Daoy (cell line): ENCODE measurements at places on chromosomes 3 and 15. TPM values are rescaled to one million over a fixed set of nuclear protein-coding genes. Genes with fewer than 3 reads are reported as not detected.

DNA sequence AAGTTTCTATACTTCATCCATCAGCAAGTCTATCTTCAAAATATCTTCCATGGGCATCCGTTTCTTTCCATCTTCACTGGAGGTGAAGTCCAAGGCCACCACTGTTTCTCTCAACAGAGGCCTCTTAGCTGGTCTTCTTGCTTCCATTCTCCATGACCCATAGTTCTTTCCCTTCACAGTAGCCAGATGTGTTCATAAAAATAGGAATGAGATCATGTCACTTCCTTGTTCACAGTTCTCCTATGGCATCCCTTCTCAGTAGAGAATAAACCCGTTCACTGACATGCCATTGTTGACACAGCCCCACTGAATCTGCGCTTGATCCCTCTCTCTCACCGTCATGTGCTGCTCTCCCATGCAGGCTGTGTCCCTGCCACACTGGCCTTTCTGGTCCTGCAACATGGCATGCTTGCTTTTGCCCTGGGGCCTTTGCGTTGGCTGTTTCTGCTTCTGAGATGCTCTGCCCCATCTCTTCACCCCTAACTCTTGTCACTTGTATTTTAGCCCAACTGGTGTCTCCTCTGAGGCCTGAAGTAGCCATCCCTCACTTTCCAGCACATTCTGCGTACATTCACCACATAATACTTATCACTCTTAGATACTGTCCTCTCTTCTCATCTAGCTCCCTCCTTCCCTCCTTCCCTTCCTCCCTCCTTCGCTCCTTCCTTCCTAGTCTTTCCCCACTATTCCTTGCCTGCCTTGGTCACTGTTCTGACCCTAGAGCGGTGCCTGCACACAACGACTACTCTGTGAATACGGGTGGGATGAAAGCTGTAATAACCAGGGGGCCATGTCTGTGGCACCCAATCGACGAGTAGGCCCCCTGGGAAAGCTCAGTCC is 42.0 kb downstream of the STARD5 start:
- DNase-seq, result no peak

DNA sequence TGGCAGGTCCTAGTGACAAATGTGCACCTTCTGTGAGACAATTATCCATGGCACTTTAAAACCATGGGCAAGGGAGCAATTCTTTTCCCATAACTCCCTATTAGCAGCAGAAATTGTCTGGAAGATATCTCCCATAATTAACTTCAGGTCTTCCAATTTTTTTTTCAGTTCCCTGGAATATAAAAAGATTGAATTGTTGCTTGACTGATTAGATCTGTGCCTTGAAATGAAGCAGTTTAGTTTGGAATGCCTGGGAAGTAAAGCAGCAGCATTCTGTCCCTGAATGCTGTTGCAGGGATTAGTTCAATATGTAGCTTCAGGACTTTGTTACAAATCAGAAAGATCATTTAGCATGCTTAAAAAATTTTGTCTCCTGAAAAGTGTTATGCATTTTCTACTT is 137.0 kb upstream of the GOLGA6L4 start:
- no peak for DNase-seq

DNA sequence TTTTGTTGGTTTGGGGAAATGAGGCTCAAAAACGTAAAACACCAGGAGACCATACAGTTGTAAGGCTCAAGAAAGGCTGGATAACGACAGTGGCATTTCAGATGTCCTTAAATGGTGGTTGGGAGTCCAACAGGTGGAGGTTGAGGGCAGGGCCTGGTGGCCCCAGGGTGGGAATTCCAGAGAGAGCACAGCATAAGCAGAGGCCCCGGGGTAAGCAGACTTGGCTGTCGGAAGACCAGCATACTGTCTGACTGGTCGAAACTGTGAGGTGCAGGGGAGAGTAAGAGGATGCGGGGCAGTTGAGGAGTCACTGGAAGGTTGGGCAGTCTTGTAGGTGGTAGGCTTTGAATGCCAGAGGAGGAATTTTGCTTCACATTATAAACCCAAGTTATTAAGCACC is 48.3 kb downstream of the SRP14 start:
- DNase-seq, result no peak

DNA sequence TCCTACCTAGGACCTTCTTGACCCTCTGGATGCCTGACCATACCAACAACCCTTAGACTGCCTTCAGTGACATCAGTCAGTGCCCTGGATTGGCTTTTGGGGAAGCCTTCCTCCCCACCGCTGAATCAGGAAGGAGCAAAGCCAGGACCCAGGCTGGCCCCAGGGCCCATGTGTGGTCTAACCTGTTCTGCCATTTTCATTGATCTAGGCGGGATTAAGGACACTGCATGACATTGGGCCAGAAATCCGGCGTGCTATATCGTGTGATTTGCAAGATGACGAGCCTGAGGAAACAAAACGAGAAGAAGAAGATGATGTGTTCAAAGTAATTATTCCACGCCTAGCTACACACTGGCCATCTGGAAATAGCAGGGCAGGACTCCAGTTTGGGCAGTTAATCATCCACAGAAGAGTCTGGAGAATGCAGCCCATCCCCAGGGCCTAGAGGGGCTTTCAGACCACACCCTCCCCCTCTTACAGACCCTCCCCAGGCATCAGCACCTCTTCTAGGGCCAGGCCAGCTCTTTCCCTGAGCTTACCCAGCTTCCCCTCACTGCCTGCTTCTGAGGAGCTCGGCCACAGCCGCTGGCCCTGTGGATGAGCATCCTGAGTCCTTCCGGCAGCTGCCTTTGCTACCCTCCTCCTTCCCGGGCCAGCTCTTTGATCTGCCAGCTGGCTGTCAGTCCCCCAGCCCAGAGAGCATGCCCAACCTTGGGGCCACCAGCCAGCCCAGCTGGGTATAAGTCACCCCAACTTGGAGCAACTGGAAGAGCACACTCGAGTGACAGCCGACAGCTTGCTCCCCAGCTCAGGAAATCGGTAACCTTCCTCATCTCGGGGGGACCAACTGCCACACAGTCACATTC is 45.9 kb downstream of the CHDH start:
- DNase-seq, result no peak

DNA sequence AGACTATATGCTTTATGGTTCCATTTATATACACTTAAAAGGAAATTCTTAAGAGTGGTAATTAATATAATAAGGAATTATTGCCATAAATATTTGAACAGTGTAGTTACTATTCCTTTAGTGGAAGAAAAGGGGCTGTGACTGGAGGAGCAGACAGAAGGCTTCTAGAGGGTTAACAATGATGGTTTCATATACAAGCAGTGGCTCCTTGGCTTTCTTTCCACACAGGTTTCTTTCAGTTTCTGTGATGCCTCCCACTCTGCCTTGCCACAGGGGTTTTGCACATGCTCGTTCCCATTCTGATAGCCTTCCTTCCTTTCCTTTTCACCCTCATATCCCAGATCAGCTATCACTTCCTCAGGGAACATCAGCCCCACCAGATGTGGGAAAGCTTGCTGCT is 108.8 kb upstream of the LYSMD4 start:
- no peak for DNase-seq

DNA sequence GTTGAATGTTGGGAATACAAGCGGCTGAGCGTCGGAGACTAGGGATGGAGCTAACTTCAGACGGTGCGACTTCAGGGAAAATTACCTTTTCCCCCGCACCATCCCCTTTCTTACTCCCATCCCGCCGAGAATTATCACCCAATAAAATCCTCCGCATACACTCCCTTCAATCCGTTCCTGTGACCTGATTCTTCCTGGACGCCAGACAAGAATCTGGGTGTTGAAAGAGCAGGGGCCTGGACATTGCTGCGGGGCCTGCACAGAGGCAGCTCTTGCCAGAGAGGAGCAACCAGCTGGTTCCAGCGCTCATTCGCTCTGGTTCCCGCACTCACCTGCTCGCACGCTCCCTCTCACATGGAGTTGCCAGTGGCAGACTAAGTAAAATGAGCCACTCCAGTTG is 241.9 kb downstream of the ALCAM start:
- DNase-seq, result no peak

DNA sequence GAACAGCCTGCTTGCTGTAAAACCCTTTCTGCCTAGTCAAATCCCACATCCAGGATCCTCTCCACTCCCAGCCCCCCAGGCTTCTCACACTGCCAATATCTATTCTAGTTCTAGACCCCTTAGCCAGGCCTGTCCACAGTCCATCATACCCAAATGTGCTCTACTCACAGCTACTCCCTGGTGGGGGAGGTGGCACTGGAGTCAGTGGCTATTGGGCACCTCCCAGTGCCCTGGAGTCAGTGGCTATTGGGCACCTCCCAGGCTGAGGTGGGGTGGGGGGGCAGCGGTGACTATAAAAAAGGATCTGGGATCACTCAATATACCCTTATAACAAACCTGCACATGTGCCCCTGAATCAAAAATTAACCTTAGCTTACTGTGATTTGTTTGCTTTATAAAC is 773 bp upstream of the DISP2 start:
- no peak for DNase-seq

GRCh38 chr3:187750006-187750512 is 4.8 kb upstream of the BCL6 start:
- DNase-seq, result no peak

- no peak for DNase-seq
These were observed 310.1 kb upstream of the KCNMB2 start for GRCh38 chr3:178226094-178226493.

DNA sequence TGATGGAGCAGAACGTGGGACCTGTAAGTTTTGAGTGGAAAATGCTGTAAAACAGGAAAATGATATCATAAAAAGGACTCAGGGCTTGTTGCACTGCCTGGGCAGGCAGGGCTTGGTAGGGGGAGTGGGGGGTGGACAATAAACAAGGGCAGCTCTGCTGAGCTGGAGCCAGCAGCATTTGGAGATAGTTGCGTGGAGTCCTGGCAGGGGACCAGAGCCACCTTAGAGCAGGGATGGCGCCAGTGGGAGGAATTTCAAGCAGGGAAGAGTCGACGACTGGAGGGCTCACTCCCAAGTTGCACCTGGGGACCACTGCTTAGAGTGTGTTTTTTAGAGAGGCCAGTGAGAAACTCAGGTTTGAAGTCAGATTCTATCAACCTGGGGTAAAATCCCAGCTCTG is 22.7 kb upstream of the FRMD4B start:
- DNase-seq, result no peak

GRCh38 chr3:14278265-14278798 is 99.7 kb downstream of the LSM3 start:
- no peak for DNase-seq

GRCh38 chr3:79202471-79203143 is 565.2 kb downstream of the ROBO1 start:
- no peak for DNase-seq

DNA sequence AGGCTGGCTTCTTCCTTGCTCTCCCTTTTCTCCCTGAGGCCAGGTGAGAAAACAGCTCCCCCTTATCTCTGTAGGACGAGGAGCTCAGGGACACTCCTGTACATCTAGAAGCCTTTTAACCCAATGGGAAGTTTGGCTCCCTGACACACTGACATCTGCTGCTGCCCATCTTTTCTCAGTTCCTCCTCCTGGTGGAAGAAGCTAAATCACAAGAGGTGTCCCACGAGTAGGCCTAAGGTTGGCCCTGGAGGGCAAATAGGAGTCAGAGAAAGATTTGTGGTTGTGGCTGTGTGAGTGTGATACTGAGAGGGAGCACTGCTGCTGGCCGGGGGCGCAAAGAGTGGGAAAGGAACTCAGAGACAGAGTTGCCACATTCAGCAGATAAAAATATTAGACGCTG is 49.5 kb downstream of the ARHGAP31 start:
- DNase-seq, result no peak

DNA sequence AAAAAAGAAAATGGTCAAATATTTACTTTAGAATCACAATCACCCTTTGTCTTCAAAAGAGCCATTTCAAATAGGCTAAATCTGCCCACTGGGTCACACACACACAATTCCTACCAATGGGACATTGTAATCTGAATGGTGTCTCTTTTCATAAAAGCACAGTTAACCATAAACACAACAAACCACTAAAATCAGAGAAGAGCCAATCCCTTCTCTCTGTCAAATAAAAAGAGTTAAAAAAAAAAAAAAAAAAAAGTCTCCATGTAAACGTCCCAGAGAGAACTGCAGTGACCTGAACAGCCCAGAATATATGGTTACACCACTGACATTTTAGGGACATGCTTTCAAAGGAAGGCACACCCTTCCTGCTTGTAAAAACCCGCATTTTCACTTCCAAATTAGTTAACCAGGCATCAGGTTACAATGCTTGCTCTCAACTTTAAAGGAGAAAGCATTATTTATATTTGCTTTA is 63.7 kb downstream of the PRICKLE2 start:
- no peak for DNase-seq

DNA sequence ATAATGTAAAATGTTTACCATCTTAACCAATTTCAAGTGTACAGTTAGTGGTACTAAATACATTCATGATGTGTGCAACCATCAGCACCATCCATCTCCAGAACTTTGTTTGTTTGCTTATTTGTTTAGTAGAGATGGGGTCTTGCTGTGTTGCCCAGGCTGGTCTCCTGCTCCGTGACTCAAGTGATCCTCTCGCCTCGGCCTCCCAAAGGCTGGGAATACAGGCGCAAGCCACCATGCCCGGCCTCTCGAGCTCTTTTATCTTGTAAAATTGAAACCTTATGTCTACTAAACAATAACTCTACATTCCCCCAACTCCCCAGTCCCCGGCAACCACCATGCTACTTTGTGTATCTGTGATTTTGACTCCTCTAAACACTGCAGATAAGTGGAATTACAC is 31.9 kb downstream of the FBXO45 start:
- DNase-seq, result no peak

HRG gene
- total RNA-seq, result not detected in 2 replicates

IL17RB gene
- 1.9 and 3.1 TPM in 2 replicates for total RNA-seq

FETUB gene
- total RNA-seq, result not detected in 2 replicates

GOLGA8G gene
- 0.21 TPM in 1 of 2 replicates, not detected in the other for total RNA-seq

PLXNB1 gene
- 11.3 and 11.5 TPM in 2 replicates for total RNA-seq

ARHGAP31 gene
- 14.3 and 14.6 TPM in 2 replicates for total RNA-seq

C3orf49 gene
- total RNA-seq, result not detected in 2 replicates

RAD18 gene
- 17.6 and 28.8 TPM in 2 replicates for total RNA-seq

DAPK2 gene
- 1.5 and 1.9 TPM in 2 replicates for total RNA-seq
